ENCODE measurements at places on chromosomes 5 and 9.
A peak's percentile ranks its signal among the peaks of the same experiment; 100 is the strongest.

DNA sequence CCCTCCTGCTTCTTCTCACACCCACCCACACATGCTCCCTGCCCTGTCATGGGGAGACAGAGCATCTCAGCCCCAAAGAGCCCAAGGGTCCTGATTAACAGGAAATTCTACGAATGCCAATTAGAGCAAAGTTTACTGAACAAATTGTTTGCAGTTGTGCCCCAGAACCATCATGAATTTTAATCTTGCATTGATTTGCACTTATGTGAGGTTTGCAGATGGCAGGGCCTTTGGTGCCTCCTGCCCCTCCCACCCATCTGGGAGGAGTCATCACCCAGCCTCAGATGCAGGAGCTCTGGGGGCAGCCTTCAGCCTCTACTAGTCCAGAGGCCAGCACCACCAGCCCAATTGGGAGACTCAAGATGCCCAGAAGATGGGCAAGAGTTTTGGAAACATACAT, 80.8 kb downstream of the PCDH1 start:
- DNase-seq, result no peak

DNA sequence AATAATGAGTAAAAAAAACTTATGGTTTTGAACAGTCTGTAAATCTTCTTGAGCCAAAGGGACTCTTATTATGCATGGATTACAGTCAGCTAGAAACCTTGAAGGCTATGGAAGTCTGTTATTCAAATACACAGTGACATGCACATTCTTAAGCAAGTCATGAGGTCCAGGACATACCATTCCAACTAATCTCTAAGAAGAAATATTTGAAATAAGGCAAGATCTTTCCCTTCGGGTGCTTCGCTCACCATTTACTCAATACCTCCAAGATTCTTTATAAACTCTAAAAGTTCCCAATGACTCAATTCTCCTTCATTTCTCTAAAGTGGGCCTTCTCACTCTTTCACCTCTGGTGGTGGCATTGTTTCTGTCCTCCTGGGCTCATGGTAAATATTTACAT, 811.0 kb downstream of the NR2F1-AS1 start:
- peak; percentile 14 for DNase-seq

DNA sequence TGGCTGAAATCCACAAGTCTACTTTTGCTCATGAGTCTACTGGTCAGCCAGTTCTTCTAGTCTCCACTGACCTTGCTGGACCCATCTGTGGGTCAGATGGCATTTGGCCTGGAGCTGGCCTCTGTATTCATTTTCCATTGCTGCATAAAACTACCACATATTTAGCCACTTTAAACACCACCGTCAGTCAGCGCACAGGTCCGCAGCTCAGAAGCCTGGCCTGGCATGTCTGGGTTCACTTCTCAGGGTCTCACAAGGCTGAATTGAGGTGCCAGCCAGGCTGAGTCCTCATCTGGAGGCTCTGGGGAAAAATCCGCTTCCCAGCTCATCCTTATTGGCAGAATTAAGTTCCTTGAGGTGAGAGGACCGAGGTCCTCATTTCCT, 54.7 kb downstream of the BARX1 start:
- no peak for DNase-seq

- DNase-seq, result peak; percentile 64
Measured at GRCh38 chr5:159316519-159317383, 13.5 kb downstream of the IL12B start.

DNA sequence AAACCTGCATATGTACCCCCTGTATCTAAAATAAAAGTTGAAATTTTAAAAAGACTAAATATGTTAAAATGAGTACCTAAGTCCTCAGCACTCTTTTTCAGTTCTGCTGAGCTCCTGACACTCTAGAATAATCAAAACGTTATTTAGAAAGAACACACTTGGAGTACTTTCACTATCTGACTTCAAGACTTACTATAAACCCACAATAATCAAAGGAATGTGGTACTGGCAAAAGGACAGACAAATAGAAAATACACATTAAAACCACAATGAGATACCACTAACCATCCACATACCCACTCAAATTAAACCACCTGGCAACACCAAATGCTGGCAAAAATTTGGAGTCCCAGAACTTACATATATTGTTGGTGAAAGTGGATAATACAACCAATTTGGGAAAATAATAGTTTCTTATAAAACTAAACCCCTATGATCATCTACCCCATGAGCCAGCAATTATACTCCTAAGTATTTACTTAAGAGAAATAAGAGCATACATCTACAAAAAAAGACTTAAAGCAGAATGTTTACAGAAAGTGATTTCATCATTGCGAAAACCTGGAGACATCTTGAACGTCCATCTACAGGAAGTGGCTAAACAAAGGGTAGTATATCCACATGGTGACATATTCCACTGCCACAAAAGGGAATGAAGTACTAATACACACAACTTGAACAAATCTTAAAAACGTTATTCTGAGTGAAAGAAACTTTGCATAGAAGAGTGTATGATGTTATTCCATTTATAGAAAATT, 12.8 kb upstream of the PRSS3 start:
- DNase-seq, result peak; percentile 73

Measured in astrocyte of the spinal cord (primary cell).